ENCODE measurements at places on chromosomes 13 and 19.
A peak's percentile ranks its signal among the peaks of the same experiment; 100 is the strongest.

GRCh38 chr19:18119717-18120105, 22.1 kb downstream of the MAST3 start:
- no peak for DNase-seq

DNA sequence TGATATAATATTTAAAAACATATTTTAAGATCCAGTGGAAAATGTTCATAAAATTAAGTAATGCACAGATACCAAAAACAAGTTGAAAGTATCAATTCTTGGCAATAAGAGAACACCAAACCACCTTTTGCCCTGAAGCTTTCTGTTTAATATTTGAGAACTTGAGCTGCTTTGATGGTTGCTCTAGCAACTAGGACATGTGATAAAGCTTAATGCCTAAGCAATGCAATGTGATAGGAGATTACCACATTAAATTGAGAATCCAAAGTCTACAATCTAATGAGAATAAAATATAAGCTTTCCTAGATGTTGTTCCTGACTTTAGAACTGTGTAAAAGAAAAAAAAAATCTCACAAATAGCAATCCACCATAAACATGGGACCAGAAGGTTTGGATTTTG, 1367.5 kb upstream of the PCDH9 start:
- no peak for DNase-seq

GRCh38 chr13:100645382-100645781, 29.2 kb downstream of the TMTC4 start:
- DNase-seq, result no peak

DNA sequence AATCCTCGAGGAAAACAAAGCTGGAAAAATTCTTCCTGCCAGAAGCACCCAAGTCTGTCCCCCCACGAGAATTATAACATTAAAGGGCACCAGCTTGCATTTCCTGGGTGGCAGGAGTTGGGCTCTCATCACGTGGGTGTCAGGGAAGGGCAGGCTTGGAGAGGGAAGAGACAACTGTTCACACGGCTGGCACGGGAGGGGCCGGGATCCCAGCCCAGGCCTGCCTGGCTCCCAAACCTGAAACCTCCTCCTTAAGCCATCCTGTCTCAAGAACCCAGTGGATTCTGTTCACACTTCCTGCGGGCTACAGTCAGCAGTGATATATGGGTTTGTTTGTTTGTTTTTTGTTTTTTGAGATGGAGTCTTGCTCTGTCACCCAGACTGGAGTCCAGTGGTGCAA, 12.2 kb downstream of the GRIK5 start:
- DNase-seq, result no peak

GRCh38 chr19:34416021-34416545, 11.9 kb downstream of the PDCD2L start:
- DNase-seq, result no peak

GRCh38 chr13:99258210-99258860, at the start of gene GPR18:
TSS of gene GPR18 (minus strand) at chr13:99258379. CDS start at chr13:99255872, 2,507 bp downstream.
- DNase-seq, result no peak

DNA sequence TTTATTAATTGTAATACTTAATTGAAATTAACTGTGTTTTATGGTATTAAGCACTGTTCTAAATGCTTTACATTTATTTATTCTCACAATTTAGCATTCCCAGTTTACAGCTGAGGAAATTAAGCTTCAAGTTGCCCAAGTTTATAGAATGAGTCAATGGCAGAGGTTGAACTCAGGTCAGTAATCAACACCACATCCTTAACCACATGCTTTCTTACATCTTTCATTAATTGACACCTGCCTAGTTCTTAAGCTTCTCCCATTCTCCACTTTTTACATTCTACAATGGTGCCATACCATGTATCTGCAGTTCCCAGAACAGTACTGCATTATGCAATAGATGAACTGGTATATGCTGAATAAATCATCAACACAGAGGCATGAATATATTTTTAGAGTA, 11.7 kb upstream of the RBM26 start:
- DNase-seq, result no peak

- DNase-seq, result no peak
Measured at GRCh38 chr13:36431204-36432105, 840 bp upstream of the CCNA1 start.

DNA sequence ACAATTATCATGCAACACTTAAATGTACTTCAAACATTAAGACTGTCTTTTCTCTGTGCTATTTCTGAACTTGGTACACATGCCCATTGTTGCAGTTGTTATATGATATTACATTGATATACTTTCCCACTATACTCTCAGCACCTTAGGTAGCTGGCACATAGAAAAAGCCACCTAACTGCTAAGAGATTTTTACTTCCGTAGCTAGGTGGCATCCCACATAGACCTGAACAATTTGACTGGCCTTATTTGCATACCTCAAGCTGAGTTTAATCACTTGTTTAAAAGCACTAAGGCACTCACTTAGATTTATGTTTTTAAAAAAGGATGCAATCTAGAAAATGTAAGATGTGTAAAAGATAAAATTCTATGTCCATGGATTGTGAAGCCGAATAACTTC, 194.2 kb downstream of the POU4F1 start:
- no peak for DNase-seq

DNA sequence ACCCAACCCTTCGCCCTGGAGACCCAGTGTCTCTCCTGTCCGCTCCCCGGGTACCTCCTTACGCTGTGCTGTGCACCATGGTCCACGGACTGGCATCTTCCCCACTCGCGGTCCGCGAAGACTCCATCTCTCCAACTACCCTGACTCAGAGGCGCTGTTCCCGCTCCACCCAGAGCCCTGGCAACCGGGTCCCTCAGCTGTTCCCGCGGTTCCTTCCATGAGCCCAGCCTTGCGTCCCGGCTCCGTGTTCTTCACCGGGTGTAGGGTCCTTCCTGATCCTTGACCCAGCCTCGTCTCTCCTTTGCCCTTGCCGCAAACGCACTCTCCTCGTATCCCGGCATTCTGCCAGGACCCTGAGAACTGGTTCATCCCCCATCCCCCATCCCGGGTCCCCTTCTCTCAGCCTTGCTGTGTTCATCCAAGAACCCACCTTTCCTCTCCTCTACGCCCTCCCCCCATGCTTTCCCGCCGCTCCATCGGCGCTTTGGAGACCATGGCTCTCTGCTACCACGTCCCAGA, 664 bp downstream of the ICAM5 start:
- no peak for DNase-seq

DNA sequence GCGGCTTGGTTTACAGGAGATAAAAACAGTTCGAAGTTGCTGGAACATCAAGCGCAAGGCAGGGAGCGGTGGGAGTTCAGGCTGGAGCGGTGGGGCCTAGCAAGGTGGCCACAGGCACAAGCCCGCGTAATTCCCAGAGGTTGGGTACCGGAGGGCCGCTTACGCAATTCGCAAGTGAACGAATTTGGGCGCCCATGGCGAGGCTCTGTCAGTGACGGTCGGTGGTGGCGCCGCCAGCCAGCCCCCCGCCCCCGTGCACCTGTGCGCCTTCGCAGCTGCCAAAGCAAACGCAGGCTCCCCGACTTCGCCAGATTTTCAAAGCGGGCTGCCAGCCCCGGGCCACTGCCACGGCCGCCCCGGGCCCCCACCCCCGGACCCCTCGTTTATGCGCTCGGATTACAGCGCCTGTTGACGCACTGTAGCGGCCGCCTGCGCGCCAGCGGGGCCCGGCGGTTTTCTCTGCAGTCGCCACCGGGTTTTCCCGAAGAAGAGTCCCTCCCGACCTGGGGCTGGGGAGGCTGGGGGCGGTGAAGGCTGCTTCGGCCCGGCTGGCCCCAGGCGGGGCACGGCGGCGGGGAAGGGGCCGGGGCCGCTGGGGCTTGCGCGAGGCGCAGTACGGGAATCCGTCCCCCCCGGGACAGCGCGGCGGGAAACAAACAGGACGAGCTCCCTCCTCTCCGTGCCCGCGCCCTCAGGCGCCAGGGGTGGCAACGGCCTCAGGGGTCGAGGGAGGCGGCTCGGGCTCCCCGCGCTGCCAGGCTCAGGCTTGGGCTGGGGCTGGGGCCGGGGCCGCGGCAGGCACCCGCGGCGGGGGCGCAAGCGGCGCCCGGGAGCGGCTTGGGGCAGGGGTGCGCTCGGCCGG, 709 bp downstream of the N4BP2L1 start:
- DNase-seq, result peak; percentile 62

DNA sequence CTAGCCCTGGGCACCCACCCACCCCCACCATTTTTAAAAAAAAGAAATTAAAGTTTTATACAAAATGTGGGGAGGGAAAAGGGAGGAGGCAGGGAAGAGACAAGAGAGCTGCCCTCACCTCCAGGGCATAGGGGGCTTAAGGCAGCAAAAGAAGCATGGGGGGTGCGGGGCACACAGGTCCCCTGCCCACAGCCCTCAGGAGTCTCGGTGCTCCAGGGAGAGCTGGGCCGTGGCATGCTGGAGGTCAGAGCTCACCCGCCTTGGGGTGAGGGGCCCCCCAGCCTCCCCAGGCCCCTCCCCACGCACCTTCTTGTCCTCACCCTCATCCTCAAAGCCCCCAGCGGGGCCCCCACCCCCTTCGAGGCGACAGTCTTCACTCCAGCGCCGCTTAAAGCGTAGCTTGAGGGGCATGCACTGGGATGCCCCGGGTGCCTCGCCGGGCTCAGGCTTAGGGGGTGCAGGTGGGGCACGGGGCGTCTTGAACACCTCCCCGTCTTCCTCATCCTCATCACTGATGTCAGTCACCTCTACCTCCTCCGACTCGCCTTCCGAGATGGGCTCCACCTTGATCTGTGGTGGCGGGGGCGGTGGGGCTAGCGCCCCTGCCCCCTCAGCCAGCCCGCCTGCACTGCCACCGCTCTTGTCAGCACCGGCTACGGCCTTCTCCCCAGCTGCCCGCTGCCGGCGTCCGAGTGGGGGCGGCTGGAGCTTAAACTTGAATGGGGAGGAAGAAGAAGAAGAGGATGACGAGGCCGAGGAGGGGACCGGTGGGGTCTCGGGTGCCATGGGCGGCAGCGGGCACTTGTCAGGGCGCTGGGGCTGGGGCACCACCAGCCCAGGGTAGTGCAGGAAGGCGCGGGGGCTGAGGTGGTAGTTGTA, 6.1 kb upstream of the GSK3A start:
- DNase-seq, result no peak

DNA sequence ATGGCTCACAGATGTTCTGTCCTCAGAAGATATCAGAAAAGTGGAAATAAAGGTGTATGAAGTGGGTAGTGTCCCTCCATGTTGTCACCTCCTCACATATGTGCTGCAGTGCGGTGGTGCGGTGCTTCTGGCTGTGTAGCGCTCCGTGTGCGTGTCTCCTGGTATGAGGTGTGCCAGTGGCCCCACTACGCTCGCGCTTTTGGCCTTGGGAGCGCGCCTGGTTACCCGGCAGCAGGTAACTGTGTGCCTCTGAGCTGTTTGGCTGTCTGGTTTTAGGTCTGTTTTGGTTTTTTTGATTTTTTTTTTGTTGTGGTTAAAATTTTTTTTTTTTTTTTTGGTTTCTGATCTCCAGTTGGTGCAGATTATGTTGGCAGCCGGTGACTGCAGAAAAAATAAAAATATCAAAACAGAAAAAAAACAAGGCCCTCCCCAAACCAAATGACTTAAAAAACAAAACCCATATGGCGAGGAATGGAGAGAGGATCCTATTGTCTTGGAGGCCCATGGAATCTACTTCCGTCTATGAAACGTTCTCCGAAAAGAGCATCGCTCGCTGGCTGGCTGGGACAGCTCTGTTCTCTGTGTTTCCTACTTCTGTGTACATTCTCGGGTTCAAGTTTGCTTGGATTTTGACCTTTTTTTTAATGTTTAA, 7.9 kb downstream of the HNRNPL start:
- no peak for DNase-seq

- peak; percentile 86 for DNase-seq
Measured at GRCh38 chr19:13164343-13165161, 14.3 kb downstream of the IER2 start.

- no peak for DNase-seq
Measured at GRCh38 chr19:38912600-38913514, 871 bp upstream of the CCER2 start.

- DNase-seq, result no peak
Measured at GRCh38 chr13:100158569-100158968, 69.7 kb downstream of the PCCA start.

DNA sequence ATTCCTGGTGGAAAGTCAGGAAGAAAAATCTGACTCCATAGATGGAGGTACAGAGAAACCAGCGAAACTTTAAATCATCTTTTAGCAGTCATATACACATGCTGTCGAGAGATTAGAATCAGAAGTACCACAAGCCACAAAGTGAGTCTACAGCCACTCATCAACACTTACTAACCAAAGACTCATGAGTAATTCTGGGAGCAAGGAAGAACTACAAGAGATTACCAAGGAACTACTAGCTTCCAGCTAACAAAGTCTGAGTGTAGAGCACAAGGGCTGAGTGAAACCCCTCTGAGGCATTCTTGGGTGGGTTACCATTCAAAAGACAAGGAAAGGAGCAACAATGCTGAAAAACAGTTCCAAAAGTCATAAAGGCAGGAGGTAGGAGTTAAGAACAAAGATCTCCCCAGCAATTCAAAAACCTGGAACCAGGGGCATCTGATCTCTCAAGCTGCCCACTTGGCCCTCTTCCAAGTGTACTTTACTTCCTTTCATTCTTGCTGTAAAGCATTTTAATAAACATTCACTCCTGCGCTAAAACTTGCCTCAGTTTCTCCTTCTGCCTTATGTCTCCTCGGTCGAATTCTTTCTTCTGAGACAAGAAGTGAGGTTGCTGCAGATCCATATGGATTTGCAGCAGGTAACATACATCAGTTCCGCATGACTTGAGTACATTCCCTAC, 13.0 kb downstream of the RBM26 start:
- DNase-seq, result no peak

- DNase-seq, result peak; percentile 18
Measured at GRCh38 chr13:20706661-20707060, 3.2 kb downstream of the IL17D start.

GRCh38 chr13:67156723-67157060, 73.4 kb downstream of the PCDH9 start:
- DNase-seq, result no peak

DNA sequence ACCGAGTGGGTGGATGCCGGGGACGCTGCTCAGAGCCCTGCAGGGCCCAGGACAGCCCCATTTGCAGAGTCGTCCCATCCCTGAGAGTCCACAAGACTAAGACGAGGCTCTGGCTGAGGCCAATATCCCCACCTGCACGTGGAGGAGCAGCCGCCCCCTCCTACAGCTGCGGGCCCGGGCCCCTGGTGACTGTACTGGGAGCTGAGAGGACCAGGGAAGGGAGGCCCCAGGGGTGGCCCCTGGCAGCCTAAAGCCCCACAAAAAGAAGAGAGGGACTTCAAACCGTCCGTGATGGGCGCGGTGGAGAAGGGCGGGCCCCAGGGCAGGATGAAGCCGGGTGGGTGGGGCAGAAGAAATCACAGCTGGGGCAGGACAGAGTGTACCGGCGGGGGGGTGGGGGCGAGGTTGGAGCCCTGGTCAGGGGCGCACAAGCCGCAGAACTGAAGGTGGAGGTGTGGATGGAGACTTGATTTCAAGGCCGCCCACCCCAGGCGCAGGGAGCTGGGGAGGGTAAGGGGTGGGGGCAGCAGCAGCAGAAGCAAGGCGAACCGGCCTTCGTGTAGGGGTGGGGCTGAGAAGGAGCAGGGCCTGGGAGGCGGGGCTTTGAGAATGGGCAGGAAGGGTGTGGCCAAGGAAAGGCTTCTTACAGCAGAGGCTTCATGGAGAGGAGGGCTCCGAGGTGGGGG, 12.9 kb downstream of the CFD start:
- no peak for DNase-seq

DNA sequence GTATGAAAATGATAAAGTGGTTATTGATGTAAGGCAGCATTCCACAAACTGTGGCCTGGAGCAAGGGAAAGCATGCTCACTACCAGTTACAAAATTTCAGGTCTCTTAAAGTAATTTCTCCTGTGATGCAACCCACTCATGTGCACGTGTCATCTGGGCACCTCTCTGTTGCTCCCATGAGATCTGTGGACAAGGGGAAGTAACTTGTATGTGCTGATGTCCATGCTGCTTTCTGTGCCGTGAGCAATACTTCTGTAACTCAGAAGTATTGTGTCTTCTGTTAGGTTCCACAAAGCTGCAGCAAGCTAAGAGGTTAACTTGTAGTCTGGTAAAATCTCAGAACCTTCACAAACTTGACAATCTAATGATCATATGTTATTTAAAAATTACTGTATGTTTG, 930.0 kb upstream of the SLITRK6 start:
- no peak for DNase-seq
